ENCODE measurements at places on chromosomes 6 and 20. TPM values are rescaled to one million over a fixed set of nuclear protein-coding genes. Genes with fewer than 3 reads are reported as not detected.

- no peak for DNase-seq
These were observed 3.7 kb upstream of the BICRAL start for GRCh38 chr6:42778122-42778521.

DNA sequence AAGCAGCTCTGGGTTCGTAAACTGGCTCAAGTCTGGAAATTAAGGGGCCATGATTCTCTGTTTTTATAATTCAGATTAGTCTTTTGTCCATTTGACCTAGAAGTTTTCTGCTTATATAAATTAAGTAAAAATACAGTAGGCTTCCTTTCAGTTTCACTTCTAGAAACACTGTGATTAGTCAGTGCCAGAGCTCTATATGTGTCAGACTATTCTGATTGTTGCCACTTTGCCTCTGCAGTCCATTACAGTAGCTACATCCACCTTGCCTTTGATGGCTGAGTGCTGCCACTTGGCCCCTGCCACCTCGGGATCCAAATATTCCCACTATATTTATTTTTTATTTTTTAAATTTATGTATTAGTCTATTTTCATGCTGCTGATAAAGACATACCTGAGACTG lies 7.9 kb downstream of the ZC2HC1B start:
- DNase-seq, result no peak

- no peak for DNase-seq
These were observed 254.4 kb upstream of the JAG1 start for GRCh38 chr20:10927936-10928840.

GRCh38 chr6:34115403-34115795 lies 30.5 kb downstream of the GRM4 start:
- DNase-seq, result no peak

DNA sequence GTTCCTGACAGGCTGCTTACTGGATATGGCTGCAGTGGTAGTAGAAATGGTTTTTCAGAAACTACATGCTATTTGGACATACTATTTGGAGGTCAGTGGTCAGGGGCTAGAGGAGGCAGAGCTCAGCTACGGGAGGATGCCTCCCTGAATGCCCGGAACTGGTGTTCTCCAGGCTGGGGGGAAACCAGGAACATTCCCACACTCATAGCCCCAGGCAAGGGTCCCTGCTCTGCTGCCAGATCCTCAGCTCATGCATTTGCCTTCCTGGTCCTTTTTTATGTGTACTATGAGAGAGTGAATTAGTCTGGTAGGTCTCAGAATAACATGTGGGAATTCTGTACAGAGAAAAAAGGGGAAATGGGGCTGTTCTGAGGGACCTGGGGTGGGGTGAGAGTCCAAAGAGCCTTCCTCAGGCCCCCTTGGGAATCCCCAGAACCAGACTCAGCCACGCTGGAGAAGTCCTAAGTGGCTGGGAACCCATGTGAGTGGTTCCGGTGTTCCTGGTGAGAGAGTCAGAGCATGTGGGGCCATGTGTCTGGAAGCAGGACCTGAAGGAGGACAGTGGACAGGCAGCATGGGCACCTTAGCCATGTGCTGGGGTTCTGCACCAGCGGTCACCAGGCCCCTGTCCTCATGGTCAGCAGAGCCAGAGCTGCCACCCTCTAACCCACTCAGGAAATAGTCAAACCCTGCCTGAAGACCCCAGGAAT lies 58.0 kb upstream of the MYL9 start:
- DNase-seq, result no peak

- DNase-seq, result no peak
These were observed 66.1 kb upstream of the GLP1R start for GRCh38 chr6:38982470-38982869.

GRCh38 chr20:42336576-42336975 lies 718.4 kb upstream of the CHD6 start:
- DNase-seq, result no peak

DNA sequence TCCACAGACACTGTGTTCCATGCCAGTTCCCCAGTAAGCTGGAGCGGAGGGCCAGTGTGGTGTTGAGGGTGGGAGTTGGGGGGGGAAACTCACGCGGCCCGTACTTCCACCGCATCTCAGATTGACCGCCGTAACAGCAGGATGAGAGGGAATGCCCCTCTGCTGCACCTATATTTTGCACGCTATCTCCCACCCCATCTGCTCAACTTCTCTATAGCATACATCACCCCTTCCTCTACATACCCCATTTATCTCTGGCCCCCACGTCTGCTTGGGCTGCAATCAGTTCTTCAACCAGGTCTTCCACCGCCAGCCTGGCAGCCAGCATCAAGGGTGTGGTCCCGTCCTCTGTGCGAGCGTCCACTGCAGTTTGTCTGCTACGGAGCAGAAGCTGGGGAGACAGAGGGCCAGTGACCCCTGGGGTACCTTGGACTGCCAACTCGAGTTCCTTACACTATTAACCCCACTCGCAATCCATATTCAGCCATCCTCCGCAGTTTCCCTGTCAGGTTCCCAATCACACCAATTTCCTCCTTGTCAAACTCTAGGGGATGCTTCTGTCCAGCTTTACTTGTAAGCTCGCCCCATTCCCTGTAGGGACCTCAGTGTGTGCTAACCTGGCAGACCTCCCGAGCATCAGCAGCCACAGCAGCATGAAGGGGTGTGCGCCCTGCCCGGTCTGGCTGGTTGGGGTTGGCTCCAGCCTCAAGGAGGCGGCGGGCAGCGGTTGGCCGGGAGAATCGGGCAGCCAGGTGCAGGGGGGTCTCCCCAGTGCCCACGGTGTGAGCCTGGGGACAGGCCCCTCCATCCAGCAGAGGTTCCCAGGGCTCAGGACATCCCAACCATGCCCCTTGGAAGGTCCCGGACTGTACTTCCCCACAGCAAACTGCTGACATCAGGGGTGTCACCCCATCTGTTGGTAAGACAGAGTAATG lies 4.5 kb upstream of the GPSM3 start:
- no peak for DNase-seq

- no peak for DNase-seq
These were observed 449.0 kb upstream of the MMS22L start for GRCh38 chr6:97732045-97732444.

DNA sequence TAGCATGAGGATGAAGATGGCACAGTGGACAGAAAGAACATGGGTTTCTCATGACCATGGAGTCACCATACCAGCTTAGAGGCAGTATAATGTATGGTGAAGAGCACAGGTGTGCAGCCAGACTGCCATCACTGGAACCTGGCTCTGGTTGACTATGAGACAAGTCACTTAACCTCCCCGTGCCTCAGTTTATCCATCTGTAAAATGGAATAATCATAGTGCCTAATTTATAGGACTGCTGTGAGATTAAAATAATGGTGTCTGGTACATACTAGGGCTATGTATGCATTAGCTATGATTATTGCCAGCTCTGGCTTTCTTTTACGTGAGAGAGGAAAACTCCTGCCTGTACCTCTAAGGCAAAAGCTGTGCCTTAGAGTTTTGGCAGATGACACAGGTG lies 19.4 kb downstream of the SLC35B3 start:
- no peak for DNase-seq

- DNase-seq, result no peak
These were observed 168.4 kb downstream of the MMS22L start for GRCh38 chr6:97114645-97115044.

DNA sequence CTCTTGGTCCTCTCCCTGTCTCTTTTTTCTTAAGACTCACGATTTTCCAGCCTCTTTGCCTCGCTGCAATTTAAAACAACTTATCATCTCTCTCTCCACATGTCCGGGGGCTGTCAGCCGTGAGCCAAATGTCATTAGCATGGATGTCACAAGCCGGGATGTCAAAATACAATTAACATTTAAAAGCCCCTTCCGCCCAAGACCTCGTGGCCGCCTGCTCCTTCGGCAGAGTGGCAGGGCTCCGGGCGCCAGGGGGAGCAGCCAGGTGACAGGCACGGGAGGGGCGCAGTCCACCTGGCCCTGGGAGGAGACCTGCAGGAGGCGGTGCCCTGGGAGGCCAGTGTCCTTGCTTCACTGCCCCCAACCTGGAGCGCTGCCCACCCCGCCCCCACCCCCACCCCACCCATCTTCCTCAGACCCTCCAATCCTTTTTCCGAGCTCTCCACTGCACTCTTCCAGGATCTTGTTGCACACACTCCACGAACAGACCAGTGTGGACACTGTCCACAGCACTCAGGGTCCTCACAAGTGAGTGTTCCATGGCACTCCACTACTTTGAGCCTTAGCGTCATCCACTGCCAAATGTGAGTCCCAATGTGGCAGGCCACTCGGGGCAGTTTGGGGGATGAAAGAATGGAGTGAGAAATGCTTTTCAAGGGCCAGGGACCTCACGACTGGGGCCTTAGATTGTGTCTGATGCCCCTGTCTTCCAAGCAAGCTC lies 5.6 kb upstream of the GRM4 start:
- no peak for DNase-seq

- DNase-seq, result no peak
These were observed 36.0 kb downstream of the STK35 start for GRCh38 chr20:2137552-2138201.

DNA sequence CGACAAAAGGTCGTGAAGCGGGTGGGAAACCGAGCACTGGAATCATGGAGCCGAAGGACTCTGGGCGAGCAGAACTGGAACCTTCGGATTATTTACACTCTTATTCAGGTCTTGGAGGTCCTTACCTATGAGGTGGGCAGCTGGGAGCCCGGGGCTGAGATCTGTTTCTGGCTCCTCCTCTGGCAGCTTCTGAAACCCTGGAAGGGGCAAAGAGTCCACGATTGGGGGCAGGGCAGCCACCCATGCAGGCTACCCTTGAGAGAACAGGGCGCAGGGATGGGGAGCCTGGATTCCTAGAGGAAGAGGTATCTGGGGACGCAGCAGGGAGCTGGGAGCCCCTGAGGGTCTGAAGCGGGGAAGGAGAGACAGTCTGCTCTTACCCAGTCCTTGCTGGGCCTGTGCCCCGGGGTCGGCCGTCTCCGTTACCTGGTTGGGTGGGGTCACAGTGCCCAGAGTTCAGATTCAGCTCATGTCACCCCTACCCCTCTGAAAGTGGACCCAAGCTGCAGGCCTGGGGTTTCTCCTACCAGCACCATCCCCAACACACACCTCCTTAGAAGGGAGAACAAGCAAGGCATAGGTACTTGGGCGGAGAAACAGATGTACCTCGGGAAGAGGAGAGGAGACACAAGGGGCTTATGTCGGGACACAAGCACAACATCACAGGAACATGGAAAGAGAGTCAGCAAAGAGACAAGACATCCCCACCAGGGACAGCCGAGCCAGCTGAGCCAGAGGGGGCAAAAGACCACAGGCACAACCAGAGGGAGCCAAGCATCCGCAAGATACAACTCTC lies 592 bp downstream of the LTB start:
- no peak for DNase-seq

DNA sequence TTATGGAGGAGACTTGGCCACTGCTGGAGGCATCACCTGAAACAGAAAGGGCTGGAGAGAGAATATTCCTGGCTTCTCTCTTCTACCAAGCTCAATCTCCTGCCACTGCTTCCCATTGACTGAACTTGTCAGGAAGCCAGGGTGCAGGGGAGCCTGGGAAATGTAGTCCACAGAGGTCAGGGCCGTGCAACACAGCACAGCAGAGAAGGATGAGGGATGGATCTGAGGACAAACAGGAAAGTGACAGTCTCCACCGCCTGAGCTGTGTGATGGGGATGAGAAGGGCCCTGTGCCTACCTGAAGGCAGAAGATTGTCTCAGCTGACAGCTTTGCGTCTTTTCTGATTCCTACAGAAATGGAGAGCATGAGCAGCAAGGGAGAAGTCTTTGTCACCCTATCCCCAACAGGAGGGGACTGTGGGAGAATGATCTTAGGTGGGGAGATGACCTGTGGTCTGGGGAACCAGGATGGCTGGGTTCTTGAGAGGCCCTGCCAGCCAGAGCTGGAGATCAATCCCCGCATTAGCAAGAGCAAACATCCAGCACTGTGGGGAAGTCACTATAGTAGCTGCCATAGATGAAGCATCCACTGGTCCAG lies 114.2 kb downstream of the SNX5 start:
- DNase-seq, result no peak

DNA sequence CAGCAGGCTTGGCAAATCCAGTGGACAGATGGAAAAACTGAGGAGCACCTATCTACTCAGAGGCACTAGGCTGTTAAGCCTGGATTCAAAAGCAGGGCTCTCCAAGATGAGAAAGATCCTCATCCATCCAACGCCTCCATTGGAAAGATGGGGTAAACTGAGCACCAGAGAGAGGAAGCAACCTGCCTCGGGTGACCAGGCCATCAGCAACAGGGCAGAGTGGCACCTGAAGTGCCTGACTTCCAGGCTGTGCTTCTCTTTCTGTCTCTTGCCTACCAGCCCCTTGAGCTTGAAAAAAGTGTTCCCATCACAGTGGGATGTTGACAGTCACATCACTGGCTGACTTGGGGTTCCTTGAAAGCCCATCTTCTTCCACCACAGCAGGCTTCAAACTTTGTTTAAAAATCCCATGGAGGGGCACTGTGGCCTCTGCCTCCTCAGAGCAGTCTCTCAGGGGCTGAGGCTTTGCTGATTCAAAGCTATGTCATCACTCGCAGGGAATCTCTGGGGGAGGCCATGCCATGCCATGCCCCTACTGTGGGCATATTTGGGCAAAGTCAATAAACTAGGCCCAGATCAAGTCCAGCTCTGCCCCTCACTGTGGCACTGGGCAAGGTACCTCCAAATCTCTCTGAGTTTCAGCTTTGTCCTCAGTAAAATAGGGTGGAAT lies 44.8 kb upstream of the TGM2 start:
- no peak for DNase-seq

- no peak for DNase-seq
These were observed 332.5 kb downstream of the CD83 start for GRCh38 chr6:14450133-14450504.

DNA sequence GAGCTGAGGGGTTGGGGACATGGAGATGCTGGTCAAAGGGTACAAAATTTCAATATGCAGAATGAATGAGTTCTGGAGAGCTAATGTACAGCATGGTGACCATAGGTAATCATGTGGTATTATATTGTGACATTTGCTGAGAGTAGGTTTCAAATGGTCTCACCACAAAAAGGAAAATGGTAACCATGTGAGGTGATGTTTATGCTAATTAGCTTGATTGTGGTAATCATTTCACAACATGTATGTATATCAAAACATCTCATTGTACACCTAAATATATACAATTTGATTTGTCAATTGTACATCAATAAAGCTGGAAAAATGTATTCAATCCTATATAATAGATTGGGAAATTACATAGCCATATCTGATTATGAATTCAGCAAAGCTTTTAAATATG lies 29.5 kb upstream of the TMEM14A start:
- no peak for DNase-seq

- DNase-seq, result no peak
These were observed 1.1 kb downstream of the SLC22A23 start for GRCh38 chr6:3455569-3456394.

DNA sequence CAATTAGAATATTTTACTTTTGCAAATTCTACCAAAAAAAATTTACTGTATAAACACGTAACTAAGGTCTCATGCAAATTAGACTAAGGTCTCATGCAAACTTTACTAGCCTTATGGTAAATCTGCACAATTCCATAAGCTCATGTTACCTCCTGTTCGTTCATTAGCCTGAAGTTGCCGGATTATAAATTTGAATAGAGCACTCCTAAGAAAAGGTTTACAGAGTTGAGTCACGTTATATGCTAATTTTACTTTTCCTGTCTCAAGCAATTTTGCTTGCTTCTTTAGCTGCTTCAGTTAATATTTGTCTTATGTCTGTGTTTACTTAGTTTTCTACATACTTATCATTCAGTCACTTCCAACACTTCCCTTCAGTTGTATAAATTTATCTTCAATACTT lies 1434.0 kb upstream of the EYS start:
- no peak for DNase-seq

Gene FAM217A
- total RNA-seq, result not detected

Gene APOM
- total RNA-seq, result 1.3 TPM

Gene SRMS
- 0.11 TPM for total RNA-seq

Gene NCOA7
- 14.7 TPM for total RNA-seq

Gene SLC17A4
- total RNA-seq, result not detected

Gene PDE7B
- not detected for total RNA-seq

Gene SH3BGRL2
- total RNA-seq, result 5.7 TPM

Gene MED23
- 16.0 TPM for total RNA-seq

Gene C20orf144
- total RNA-seq, result 0.07 TPM

Measured in foreskin keratinocyte (primary cell).